Gastrocnemius medialis (tissue), 4 donors: ENCODE measurements at places on chromosomes 5 and 9.

DNA sequence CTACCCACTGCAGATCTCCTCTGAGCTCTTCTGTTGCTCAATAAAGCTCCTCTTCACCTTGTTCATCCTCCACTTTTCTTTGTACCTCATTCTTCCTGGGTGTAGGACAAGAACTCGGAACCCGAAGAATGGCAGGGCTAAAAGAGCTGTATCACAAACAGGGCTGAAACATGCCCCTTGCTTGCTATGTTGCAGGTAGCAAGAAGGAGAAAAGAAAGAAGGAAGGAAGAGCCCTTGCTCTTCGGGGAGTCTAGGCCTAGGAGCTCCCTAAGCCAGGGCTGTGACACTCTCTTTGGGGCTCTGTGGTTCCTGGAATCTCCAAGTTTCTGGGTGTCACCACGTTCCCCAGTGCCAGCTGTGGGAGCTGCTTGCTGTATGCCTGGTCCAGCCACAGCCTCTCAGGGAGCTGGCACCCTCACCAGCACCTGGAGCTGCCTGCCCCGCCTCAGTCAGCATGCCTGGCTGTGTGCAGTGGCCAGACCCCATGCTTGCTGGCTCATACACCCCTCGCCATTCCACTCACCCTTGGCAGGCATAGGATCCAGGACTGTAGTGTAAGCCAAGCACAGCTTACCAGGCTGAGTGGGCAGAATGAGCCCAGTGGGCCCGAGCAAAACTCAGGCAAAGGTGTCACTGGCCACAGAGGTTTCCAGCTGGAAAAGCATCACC is 274.8 kb upstream of the ADRA1B start:
- no peak for DNase-seq

- DNase-seq, result no peak
These were observed 1.3 kb upstream of the ITGA1 start for GRCh38 chr5:52786391-52786790.

GRCh38 chr5:173913686-173914321 is 25.7 kb downstream of the CPEB4 start:
- DNase-seq, result no peak

GRCh38 chr5:149200355-149200754 is 59.1 kb downstream of the ABLIM3 start:
- no peak for DNase-seq

DNA sequence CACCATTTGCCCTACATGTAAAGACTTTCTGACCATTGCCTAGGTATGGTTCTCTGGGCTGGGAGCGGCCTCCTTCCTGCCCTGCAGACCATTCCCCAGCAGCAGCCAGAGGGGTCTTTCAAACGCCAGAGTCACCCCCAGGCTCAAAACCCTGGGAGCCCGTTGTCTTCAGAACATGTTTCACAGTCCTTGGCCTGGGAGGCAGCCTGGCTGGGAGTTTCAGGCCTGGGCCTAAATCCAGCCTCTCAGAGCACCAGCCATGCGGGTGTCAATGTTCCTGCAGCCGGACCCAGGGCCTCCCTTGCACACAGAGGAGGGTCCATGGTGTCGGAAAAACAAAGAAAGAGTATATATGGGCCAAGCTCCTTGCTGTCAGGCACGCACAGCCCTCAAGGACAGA is 145.2 kb upstream of the FOXD4L5 start:
- DNase-seq, result no peak

DNA sequence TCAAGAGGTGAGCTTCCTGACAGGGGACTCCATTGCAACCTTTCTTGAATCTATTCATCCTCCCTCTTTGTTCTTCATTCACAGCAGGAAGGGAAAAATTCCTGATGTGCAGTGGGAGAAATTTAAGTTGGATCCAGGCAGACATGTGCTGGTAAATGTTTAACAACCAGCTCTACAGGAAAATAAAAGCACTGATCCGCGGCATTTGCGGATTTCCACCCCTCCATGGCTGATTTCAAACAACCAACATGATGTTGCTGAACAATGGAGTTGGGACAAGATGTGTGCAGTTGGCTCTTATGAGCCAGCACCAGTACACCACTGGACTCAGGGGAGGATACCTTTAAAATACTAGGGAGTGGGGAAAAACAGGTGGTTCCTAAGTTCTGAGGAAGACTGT is 47.0 kb downstream of the SPRY4 start:
- no peak for DNase-seq

- no peak for DNase-seq
These were observed 86.2 kb upstream of the HSPA9 start for GRCh38 chr5:138661291-138661960.

GRCh38 chr5:171580502-171581265 is 161.2 kb downstream of the FGF18 start:
- no peak for DNase-seq

DNA sequence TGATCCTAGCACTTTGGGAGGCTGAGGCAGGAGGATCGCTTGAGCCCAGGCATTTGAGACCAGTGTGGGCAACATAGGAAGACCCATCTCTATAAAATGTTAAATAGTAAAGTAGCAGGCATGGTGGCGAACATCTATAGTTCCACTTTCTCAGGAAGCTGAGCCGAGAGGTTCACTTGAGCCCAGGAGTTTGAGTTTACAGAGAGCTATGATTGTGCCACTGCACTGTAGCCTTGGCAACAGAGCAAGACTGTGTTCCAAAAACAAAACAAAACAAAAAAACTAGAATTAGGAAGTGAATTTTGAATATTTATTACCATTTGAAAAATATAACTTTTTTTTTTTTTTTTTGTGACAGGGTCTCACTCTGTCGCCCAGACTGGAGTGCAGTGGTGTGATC is 26.8 kb upstream of the PAX5 start:
- DNase-seq, result no peak

DNA sequence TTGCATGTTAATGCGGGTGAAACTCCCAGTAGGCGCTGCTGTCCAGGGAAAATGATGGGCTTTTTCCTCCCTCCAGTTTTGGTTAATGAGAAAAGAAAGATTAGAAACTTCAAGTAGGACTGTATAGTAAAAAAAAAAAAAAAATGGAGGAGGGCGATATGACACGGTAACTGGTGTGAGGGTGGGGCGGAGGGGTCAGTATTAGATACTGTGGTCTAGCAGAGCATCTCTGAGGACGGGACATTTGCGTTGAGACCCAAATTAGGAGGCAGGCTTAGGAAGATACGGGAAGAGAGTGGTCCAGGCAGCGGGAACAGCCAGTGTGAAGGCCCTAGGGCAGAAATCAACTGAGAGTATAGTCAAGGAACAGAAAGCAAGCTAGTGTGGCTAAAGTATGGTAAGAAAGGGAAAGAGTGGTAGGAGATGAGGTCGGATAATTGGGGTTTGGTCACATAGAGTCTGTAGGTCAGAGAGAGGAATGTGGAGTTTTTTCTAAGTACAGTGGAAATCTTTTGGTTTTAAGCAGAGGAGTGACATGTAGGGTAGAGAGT is 707 bp downstream of the RMND5B start:
- DNase-seq, result no peak

- no peak for DNase-seq
These were observed at the start of gene PRLR for GRCh38 chr5:35230038-35230611. PRLR (minus strand) TSS chr5:35230487; CDS start chr5:35089620, 140,867 bp downstream.

GRCh38 chr9:114334490-114334889 is 4.8 kb downstream of the ORM2 start:
- DNase-seq, result no peak

DNA sequence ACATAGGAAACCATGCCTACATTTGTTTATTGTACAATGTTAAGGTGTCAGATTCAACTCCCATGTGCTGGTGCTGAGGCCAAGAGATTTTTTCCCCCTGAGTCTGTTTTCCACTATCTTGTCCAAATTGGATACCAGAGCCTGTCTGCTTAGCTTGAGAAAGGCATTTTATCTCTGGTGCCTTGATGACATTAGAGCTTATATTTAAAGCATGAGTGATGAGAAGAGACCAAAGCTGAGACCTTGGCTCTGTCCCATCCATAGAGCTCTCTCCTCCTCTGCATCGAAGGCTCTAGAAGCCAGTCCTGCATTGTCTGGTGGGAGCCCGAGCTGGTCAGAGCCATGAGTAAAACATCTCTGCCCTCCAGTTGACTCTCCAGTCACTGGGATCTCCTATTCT is 10.4 kb upstream of the PPP2CA start:
- DNase-seq, result no peak

DNA sequence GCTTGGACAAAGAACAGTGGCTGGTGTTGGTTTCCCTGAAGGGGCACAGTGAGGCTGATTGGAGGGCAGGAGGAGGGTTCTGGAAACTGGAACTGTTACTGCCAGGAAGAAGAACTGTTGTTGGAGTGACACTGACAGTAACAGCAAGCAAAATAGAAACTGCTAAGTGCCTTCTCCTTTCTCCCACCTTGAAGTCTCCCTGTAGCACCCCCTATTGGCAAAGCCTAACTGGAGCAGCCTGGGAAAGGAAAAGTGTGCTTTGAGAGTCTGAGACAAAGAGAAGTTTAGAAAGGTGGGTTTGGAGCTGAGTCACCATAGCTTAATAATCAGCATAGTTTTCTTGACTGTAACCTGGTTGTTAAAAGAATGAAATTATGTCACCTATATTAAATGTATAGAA is 2.5 kb upstream of the TMEM174 start:
- no peak for DNase-seq

DNA sequence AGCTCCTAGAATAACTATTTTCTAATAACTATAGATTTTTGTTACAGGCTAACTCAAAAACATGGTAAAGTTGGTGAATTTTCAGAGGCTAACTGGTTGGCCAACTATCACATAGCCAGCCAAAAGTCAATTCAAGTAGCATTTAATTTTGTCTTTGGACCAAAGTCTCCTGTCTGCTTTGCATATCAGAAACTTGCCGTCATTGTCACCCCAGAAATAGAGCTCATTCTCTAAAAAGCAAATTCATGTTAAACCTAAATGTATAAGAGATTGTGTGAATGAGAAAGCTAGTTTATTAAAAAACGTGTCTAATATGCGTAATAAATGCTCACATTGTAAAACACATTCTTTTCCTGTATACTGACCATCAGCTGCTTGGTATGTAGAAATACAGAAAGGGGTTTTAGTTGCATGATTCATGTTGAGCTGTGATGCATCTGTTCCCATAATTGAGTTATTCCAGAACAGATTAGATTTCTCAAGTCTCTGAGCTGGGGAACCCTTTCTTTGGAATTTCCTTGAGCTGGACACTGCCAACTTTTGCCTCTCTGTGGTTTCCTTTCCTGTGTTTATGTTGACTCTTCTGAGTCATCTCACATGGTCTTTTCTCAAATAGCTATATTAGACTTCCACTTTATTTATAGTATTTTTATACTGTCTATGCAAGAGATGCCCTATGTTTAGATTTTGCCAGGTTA is 7.3 kb downstream of the SRFBP1 start:
- no peak for DNase-seq

GRCh38 chr5:69042500-69042899 is 51.3 kb upstream of the SLC30A5 start:
- DNase-seq, result no peak

DNA sequence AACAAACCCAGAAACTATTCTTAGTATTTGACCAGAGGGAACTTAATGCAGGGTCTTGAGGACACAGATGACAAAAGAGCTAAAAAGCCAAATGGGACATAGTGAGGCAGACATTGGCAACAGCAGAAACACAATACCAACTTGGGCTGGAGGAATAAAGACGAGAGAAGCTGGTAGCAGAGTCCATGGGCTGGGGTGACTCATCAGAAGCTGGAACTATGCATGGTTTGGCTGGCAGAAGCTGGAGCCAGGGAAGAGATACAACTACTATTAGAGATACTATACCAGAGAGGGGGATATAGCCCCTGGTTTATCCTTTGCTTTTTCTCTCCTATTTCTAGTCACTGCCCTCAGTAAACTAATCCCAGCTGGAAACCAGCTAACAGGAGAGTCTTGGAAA is 29.2 kb upstream of the DPYSL3 start:
- DNase-seq, result no peak

GRCh38 chr5:127112347-127112864 is 39.1 kb upstream of the C5orf63 start:
- no peak for DNase-seq

- no peak for DNase-seq
These were observed 134.7 kb downstream of the SLC1A3 start for GRCh38 chr5:36741128-36741527.

DNA sequence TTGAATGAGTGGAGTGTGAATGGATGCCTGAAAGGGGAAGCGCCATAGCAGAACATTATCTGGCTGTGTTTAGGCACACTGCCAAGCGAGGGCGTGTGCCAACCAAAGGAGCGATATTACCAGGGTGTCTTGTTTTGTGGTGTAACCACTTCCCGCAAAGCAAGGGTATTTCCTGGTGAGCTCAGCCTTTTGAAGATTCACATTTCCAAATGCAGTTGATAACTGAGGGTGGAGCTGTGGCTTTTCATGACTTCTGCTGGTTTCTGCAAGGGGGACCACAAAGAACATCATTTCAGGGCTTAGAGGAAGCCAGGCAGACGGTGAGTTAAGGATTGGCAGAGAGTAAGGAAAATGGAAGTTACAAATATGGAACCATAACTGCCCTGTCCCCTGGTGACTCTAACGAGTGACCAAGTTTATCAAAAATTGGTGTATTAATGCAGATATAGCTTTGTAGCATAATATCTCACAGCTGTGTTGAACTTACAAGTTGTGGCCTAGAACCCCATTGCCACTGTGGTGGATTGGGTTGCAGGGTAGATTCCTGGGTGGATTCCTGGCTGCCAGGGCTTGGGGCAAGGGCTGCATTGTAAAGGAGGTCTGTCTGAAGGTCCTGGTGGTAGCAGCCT is 71.4 kb downstream of the RALGPS1 start:
- DNase-seq, result peak; percentile 74
